ENCODE measurements at places on chromosomes 2 and 18. TPM values are rescaled to one million over a fixed set of nuclear protein-coding genes. Genes with fewer than 3 reads are reported as not detected.
A peak's percentile ranks its signal among the peaks of the same experiment; 100 is the strongest.

PKDCC gene
- 64.8 TPM for total RNA-seq

DNA sequence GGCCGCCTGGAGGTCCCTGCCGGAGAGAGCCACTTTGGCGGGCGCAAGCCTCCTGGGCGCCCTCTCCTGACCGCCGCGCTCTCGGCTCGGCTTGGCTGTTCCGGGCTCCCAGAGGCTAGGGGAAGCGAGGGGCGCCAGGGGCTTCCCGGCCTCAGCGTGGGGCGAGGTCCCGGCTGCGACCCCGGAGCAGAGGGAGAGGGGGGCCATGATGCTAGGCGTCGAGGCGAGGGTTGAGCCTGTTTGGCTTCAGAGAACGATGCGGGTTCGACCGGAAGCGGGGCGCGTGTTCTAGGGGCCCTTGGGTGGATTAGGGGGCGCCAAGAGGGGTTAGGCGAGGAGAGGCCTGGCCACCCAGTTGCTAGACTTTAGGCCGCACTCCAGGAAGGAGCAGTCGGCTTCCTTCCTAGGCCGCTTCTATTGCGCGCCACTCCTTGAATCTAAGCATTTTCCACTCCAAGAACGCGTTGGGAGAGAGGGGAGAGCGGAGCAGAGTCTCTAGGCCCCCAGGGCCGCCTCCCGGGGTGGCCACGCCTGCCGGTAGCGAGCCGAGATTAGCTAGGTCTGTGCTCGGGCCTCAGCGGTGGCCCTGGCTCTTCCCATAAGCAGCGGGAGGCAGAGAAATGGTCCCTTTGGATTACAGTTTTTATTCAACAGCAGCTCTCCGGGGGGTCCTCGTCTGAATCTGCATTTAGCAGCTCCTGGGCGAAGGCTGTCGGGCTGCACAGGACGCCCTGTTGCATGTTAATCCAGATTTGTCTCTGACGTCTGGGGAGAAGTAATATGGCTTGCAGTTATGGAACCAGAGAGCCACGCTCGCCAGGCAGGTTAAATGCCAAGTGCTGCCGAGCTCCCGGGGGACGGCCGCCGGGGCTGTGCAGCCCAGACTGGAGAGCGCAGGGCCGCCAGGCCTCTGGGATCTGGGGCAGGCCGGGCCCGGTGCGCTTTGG lies 11.3 kb downstream of the MEIS1 start:
- peak overlapping the region; percentile 87 for H3K4me3 ChIP-seq
- peaks cover 29% of the 10 kb centered on the region for H3K36me3 ChIP-seq
- H3K4me1 ChIP-seq: peaks cover 43% of the 10 kb centered on the region
- H3K27me3 ChIP-seq: no peaks in the 10 kb centered on the region

- no peak for DNase-seq
- no peaks in the 10 kb centered on the region for H3K4me1 ChIP-seq
- no peaks in the 10 kb centered on the region for H3K27me3 ChIP-seq
- H3K27ac ChIP-seq: no peak overlapping the region
- no peak overlapping the region for H3K4me3 ChIP-seq
- no peaks in the 10 kb centered on the region for H3K36me3 ChIP-seq
Measured at GRCh38 chr2:37896319-37896718, 28.8 kb upstream of the RMDN2 start.

SERPINB13 gene
- total RNA-seq: not detected

FSIP2 gene
- 0.55 TPM for total RNA-seq

APCDD1 gene
- 22.7 TPM for total RNA-seq

CENPA gene
- total RNA-seq: not detected

Data from sigmoid colon (tissue), 7 donors.